Lower leg skin (tissue), 4 donors: ENCODE measurements at places on chromosomes 12 and 14. TPM values are rescaled to one million over a fixed set of nuclear protein-coding genes. Genes with fewer than 3 reads are reported as not detected.

DNA sequence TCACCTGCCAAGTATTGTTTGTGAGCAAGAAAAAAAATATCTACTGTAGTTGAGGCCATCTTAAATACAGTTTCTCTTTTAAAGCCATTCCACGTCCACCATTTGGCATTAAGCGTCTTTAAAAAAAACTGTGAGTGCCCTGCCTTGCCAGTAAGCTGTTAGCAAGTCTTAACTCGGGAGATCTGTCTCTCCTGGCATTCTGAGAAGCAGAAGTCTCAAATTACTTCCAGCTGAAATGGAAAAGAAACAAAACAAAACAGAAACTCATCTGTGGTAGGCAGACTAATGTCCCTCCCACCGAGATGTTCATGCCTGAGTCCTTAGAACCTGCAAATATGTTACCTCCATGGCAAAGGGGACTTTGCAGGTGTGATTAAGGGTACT, 126.2 kb downstream of the CRADD start:
- no peak for DNase-seq

DNA sequence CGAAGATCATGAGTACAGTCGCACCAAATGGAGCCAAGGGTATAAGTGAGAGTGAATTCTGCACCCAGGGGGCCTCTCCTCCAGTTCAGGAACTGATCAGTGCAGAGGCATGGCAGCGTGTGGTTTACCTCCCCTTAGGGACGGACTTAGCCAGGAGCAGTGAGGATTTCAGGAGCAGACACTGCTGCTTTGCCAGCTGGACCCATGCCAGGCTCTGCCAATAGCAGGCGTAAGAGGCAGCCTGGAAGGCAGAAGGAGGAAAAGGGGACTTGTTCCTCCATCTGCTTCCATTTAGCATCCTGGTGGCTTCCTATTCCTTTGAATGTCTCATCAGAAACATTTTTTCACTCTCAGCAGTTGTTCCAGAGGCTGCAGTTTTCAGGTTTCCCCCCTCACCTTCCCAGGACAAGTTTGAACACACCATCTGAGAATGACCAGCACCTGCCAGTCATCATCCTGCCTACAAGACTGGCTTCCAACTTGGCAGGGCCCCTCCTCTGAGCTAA, 137.0 kb upstream of the LMNTD1 start:
- DNase-seq: no peak

DNA sequence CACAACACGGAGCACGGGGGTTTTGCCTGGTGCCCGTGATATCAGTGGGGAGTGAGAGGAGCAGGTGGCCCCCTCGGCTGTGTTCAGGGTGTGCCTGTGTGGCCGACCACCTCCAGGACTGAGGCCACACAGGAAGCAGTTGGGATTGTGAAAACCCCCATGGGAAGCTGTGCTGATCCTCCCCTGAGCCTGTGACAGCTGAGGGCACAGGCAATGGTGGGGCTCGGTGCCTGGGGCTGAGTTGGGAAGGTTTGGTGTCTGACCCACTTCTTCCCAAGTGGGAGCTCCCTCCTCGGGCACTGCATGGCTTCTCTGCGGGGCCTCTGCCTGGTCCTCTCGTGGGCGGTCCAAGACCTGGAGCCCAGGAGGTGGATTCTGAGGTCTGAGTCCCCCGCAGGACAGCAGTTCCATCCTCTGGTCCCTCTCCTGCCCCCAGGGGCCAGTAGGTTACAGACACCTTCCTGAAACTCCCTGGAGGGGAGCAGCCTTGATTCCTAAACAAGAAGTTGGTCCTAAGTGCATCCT, 17.9 kb downstream of the PACS2 start:
- DNase-seq: no peak

- peak; percentile 76 for DNase-seq
Observed at GRCh38 chr12:131103669-131104462, 150.2 kb downstream of the ADGRD1 start.

Gene CCNK
- 29.4 TPM for total RNA-seq

GRCh38 chr12:90102957-90103652, 394.5 kb upstream of the ATP2B1 start:
- no peak for DNase-seq

DNA sequence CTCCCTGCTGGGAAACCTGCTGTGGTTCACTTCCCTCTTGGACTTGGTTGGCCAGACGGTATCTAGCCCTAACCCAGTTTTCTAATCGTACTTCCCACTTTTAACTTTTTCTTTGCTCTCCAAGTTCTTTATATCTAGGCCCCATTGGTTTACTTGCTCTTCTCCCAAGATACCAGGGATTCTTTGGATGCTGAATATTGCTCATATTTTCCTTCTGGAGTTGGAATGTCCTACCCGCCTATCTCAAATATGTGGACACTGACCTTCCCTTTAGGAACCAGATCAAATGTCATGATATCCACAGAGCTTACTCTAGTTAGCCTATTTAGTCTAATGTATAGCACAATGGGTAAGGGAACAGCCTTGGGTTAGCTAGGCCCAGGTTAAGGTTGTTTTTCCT, 228.6 kb downstream of the DACT1 start:
- no peak for DNase-seq

Gene SELPLG
- total RNA-seq: 1.2 TPM

Gene BDKRB2
- 8.4 TPM for total RNA-seq

GRCh38 chr14:67396381-67396970, 15.5 kb downstream of the PLEK2 start:
- no peak for DNase-seq

DNA sequence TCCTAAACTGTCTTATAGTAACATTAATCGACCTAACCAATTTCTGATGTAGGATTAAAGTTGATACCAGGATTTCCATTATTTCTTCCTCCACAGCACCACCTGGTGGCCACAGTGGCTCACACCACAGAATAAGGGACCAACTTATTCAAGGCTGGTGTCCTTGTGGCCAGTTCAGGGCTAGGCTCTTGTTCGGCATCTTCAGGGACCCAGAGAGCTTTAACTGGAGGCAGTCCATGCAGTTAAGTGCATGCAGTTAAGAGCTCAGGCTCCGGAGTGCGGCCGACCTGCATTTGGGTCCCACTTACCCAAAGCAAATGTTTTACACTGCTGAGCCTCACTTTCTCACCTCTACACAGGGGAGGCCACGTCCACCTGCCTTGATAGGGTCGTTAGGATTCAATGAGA, 42.0 kb upstream of the GPR68 start:
- DNase-seq: peak; percentile 75

GRCh38 chr12:106582641-106583230, at the start of gene RFX4:
RFX4 (plus strand) TSS chr12:106583004; CDS start chr12:106583321, 317 bp downstream.
- DNase-seq: no peak

DNA sequence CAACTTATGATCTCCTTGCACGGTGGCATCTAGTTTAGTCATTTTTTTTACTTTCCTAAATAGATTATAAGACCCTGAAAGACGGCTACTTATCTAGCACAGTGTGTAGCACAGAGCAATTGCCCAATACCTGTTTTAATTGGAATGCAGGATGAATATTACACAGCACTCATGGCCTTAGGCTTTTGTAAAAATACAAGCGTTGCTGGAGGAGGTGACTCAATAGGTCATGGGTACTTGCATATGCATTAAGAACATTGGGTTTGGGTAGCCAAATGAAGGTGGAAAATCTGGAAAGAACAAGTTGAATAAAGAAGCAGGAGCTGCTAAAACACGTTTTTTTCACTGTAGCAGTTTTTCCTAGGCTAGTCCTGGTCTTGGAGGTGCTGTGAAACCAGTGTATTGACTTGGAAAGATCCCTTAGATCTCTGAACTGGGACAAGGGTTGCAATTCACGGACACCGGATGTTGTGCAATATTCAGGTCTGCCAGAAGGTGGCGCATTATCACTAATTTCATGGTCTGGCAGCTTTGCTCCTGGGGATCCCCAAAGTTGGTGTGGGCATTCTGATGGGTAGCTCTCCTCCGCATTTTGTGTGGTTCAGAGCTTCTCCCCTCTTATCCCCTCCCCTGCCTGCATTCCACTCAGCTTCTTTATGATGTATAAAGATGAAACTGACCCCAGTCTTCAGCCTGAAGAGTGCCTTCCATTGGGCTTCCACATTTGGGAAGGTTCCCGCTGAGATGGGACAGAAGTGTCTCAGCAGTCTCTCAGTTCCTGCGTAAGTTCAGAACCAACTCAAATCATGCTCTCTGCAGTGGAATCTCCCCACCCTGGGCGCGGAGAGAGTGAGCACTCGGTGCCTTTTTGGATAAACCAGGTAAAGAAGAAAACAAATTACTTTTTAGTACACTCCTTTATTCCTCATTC, 278.3 kb downstream of the NRXN3 start:
- DNase-seq: peak; percentile 16

DNA sequence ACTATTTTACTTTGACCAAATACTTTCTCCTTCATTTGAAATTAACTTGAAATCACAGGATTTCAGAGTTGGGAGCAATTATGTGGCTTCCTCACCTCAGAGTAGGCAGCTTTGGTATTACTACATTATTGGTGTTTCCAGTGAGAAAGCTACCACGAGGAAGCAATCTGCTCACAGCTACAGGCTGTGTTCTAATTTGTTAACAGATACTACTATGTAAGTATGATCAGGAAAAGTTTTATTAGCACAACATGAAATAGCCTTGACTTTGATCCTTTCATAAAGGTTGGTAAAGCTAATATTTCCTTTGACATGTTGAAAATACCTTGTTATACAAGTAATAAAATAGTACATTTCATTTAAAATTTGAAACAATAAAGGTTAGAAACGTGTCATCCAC, 30.6 kb downstream of the TAOK3 start:
- no peak for DNase-seq

GRCh38 chr12:132084621-132085290, 59.4 kb downstream of the DDX51 start:
- peak; percentile 89 for DNase-seq

GRCh38 chr12:73625226-73625625, 912.4 kb upstream of the ATXN7L3B start:
- DNase-seq: no peak

DNA sequence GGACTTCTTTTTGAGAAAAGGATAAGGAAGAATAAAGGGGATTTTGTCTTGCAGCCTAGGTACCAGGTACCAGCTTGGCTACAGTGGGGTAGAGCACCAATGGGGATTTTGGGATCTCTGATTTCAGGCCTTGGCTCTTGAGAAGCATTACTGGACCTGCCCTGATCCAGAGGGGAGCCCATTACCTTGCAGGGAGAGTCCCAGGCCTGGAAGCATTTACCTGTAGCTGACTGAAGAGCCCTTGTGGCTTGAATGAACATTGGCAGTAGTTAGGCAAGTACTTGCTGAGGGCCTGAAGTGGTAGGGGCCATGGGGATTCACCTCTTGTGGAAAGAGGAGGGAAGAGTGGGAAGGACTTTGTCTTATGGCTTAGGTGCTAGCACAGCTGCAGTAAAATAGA, 308.2 kb upstream of the FBXO33 start:
- DNase-seq: no peak
